ENCODE measurements at places on chromosomes 1 and 21.

GRCh38 chr1:203858055-203858454 lies 3.3 kb upstream of the SNRPE start:
- no peak for DNase-seq

- no peak for DNase-seq
Measured at GRCh38 chr1:219910716-219911115, 17.6 kb downstream of the SLC30A10 start.

GRCh38 chr1:60573121-60573520 lies 499.6 kb upstream of the C1orf87 start:
- no peak for DNase-seq

- DNase-seq, result no peak
Measured at GRCh38 chr1:223771814-223772770, 59.8 kb downstream of the CAPN2 start.

- DNase-seq, result no peak
Measured at GRCh38 chr1:223270155-223270554, 93.8 kb downstream of the SUSD4 start.

- DNase-seq, result no peak
Measured at GRCh38 chr1:239858057-239858456, 233.6 kb upstream of the FMN2 start.

DNA sequence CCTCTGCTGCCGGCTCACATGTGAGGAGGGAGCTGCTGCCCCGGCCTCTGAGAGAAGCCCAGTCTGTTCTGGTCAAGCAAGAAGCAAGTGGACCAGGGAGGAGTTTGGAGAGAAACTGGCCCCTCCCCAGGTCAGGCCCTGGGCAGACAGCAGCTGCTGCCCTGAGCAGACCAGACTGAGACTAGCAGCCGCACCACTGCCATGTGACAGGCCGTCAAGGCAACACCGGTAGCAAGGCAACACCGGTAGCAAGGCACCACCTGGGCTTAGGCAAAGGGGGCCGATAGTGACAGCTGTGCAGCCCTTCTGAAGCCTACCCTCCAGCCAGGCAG lies 50.3 kb downstream of the ARHGEF16 start:
- DNase-seq, result no peak

DNA sequence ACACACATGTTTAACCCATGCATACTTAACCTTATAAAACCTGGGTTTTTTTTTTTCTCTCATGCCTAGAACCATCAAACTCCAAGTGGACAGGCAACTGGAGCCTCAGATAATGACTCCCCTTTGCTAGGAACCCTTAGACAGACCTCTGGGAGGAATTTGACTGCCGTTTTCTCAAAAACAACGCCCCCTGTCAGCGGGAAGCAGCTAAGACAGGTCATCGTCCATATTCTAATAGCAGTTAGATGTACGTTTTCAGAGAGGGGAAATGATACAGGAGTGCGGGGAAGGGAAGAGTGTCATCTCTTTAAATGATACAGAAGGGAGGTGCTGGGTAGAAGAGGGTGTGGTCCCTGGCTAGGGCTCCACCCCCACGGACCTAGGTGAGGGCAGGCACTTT lies 34.7 kb downstream of the LRRC3 start:
- DNase-seq, result no peak

DNA sequence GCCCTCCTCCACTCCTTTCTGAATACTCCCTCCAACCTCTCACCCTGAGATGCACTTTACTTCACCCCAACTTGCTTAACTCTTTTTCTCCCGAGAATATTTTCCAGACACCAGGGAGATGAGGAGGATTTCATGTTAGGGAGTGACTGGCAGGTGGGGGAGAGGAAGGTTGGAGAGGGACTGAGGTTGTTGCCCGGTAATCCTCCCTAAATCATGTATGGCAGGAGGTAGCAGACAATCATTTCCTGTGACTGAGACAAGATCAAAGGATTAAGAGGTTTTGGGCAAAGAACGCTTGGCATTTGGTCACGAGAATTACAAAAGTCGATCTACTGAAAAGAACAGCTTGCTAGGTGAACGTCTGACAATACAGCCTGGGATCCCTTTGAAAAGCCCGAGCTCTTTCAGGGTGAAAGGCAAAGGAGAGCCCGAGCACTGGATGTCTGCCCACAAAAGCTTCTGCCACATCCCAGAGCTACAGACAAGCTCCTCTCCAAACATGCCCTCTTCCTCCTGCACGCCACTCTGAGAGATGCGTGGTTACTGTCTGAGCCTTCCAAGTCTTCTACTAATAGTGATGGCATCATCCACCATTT lies 154.1 kb downstream of the DAB1 start:
- no peak for DNase-seq

DNA sequence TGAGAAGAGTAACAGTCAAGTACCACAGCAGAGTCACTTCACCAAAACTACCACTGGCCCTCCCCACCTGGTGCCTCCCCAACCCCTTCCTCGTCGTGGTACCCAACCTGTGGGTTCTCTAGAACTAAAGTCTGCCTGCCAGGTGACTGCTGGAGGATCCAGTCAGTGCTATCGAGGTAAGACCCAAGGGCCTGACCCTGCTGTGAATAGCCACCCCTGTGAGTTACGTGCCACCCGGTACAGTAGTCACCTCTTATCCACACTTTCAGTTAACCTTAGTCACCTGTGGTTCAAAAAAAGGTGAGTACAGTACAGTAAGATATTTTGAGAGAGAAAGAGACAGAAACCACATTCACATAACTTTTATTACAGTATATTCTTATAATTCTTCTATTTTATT lies 16.5 kb downstream of the TTF2 start:
- DNase-seq, result no peak

DNA sequence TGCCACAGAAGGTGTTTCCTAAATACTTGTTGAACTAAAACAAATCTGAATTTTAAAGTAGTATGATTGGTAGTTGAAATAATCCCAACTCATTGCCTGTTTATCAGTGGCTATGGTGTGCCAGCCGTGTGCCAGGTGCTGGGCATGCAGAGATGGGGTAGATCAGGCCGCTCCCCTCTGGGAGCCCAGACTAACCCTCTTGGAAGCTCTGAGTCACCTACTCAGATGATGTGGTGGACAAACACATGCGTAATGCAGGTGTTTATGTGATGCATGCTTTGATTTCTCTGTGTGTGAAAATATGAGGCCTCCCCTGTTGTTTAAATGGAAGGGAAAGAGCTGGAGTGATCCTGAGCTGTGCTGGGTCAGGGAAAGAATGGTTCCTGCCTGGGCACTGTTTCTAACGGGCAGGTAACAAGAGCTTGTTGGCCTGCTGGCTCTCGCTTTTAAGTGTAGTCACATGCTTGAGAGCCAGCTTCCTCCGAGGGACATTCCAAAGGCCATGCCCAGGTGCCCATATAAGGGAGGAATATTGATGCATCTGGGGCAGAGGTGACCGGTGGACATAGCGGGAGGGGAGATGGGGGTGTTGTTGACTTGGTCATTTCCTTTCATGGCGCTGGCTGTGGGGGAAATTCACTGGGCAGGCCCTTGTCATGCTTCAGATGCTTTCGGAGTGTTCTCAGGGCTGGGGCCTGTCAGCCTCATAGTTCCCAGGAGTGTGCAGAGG lies 10.2 kb downstream of the MFN2 start:
- no peak for DNase-seq

DNA sequence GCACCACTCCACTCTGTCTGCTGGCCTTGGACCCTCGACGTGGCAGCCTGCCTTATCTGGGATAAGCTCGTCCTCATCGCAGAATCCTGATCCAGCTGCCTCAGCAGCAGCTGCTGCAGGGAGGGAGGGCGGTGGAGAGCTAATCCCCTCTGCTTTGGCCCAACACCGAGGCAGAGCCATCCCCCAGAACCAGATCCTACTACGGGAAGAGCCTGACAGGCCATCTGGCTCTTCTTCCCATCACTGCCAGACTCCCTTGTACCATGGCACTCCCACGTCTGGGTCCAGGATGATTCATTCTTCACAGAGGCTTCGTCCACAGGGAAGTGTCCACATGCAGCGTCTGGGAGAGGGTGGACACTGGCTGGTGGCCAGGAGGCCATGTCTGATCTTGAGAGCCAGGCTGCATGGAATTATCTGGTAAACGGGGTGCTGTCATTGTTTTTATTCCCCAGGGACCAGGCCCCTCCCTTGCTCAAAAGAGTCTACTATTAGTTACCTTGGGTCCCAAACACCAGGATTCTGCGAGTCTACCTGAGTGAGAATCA lies 14.6 kb upstream of the PKP1 start:
- DNase-seq, result no peak

GRCh38 chr1:65178235-65178634 lies 30.2 kb downstream of the AK4 start:
- DNase-seq, result no peak

DNA sequence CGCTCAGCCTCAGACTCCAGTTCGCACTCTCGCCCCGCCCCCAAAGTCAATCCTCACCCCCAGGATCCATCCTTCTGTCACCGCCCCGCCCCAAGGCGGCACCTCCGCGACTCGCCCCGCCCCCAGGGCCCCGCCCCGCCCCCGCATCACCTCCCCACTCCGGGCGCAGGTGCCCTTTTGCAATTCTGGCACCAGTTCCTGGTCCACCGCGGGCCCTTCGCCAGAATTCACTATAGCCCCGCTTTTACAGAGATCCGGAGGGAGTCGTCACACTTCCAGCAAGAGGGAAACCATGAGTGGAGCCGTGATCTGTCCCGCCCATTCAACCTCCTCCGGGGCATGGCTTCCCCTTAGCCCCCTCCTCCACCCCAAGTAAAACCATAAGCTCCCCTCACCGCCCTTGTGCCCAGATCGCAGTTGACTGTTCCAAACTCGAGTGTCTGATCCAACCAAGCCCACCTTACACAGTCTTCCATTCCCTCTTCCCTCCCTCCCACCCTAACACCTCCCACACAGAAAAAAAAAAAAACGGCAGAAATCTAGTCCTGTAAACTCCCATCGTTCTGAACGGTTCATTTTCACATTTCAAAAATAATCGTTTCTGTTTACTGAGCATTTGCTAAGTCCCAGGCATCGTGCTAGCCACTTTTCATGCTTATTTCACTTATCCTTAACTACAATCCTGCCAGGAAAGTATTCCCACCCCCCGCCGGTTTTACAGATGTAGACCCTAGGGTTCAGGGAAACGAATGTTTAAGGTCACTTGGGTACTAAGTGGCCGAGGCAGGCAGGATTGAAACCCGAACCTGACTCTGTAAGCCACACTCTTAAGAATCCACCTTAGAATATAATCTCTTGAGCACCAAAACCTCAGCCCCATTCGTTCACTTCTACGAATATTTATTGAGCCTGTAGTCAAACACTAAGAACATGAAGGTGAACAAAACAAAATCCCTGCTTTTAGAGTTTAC lies 1.3 kb upstream of the DNAJC16 start:
- no peak for DNase-seq

DNA sequence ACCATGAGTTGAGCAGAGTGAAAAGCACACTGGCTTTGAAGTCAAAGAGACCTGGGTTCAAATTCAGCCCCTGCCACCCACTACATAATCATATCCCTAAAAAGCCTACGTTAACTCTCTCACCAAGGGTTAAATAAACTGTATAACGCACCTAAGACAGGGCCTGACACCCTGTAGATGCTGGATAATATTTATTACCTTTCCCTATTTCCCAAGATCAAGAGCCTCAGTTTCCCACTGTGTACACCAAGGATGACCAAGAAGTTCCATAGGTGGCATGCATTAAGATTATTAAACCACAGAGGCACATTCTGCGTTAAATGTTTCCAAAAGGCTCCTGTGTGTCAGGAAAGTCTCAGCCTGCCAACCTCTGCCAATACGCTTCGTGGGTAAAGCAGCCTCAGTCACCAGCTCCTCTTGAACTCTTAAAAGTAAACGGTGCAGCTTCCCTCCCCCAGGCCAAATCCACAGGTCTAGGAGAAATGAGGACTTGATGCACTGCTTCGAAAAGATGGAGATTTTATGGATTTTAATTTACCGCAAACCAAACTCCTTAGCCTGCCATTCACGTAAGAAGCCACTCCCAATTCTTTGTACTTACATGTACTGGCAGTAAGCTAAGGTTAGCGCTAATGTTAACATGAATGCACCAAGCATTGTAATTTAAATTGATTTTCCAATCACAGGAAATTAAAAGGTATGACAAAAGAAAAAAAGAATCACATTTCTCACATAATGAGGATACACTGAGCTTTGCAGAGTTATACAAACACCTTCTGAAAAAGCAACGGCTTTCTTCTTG lies 2.6 kb downstream of the USP24 start:
- DNase-seq, result no peak

GRCh38 chr1:115448282-115449044 lies 110.4 kb upstream of the NGF start:
- no peak for DNase-seq

DNA sequence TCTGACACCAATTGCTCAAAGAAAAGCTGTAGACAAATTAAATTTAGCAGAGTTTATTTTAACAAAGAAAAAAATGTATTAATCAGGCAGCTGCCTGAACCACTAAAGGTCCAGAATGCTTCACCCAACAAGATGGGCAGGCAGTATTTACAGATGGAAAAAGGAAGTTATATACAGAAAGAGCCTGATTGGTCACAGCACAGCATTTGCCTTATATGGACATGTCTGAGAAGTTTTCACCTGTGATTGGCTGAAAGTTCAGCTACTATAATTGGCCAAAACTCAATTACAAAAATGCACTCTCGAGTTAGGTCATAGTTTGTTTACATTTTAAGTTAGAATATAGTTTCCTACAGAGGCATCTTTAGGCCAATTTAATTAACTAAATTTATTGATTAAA lies 15.1 kb upstream of the FMO1 start:
- no peak for DNase-seq

DNA sequence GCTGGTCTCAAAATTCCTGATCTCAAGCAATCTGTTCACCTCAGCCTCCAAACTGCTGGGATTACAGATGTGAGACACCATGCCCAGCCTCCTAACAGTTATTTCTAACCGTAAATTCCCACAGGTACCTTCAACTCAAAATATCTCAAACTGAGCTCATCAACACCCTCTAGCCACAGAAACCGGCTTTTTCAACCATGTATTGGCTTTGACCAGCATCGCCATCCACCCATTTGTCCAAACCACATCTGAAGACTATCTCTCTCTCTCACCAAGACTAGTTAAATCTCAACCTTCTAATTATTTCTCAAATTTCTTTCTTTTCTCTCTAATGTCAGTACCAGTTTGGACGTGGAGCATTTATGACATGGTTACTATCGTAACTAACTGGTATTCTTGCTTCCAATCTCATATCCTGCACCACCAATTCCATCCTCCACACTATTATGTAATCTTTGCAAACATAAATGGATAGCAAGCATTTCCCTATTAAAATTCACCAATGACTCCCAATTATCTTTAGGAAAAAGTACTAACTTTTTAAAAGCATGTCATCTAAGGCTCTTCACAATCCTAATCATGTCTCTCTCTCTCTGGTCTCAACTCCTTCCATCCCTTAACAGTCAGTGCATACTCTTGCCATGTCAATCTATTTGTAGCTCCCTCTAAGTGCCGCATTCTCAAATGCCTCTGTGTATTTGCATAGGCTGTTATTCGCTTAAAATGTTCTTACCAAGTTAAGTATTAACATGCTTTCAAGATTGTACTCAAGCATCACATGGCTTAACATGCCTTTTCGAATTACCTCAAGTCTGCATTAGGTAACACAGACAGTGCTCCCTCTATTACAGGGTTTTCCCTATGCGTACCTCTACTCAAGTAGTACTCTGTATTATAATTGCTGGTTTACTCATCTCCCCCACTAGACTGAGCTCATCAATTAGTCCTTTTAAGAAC lies 18.1 kb downstream of the RSBN1 start:
- DNase-seq, result no peak
